ENCODE measurements at places on chromosomes 4 and X. TPM values are rescaled to one million over a fixed set of nuclear protein-coding genes. Genes with fewer than 3 reads are reported as not detected.

DNA sequence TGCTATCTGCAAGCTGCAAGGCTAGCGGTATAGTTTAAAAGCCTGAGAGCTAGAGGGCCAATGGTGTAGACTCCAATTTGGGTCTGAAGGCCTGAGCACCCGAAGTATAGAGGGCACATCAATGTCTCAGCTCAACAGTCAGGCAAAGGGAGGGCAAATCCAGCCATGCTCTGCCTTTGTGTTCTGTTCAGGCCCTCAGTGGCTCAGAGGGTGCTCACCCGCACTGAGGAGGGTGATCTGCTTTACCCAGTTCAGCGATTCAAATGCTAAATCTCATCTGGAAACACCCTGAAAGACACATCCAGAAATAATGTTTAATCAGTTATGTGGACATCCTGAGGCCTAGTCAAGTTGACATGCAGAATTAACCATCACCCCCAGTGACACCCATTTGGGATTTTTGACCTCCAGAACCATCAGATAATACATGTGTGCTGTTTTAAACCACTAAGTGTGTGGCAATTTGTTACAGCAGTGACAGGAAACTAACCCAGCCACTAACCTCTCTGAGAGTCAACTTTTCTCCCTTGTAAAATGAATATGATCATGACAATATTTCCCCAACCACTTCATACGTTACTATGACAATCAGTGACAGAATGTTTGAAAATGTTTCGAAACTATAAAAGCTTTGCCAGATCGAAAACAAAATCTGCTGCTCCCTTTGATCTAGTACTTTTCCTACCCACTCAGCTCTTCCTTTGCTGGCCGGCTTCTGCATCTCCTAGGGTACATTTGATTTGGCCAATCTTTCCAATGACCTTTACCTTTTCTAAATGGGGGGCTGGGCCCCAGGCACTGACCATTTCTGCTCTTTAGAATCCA lies 8.4 kb upstream of the TBL1X start:
- no peaks in the 10 kb centered on the region for H3K27me3 ChIP-seq
- peaks cover 36% of the 10 kb centered on the region for H3K4me1 ChIP-seq
- no peak overlapping the region for H3K4me3 ChIP-seq
- peak overlapping the region; percentile 94 for H3K27ac ChIP-seq
- peak; percentile 50 for DNase-seq

GRCh38 chr4:85756938-85757337 lies 282.0 kb downstream of the ARHGAP24 start:
- H3K4me1 ChIP-seq = no peaks in the 10 kb centered on the region
- DNase-seq = no peak
- no peaks in the 10 kb centered on the region for H3K36me3 ChIP-seq
- H3K27ac ChIP-seq = no peak overlapping the region
- H3K4me3 ChIP-seq = no peak overlapping the region

DNA sequence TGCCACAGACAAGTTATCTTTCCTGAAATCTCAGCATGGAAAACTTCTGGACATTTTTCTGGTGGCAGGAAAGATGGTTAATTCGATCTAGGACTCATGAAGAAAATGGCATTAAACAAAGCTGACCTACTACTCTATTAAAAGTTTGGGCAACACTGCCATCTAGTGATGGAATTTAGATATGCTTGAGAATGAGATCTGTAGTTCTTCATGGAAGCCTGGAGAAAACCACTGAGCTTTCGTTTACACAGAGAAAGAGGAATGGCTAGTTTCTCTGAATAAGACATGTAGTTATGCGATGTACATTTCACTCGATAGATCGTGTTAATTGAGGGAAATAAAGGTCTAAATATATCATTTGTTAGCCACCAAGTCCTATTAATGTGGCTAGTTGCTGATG lies 51.7 kb upstream of the CHRDL1 start:
- no peaks in the 10 kb centered on the region for H3K36me3 ChIP-seq
- no peaks in the 10 kb centered on the region for H3K4me1 ChIP-seq
- H3K4me3 ChIP-seq = no peak overlapping the region

DNA sequence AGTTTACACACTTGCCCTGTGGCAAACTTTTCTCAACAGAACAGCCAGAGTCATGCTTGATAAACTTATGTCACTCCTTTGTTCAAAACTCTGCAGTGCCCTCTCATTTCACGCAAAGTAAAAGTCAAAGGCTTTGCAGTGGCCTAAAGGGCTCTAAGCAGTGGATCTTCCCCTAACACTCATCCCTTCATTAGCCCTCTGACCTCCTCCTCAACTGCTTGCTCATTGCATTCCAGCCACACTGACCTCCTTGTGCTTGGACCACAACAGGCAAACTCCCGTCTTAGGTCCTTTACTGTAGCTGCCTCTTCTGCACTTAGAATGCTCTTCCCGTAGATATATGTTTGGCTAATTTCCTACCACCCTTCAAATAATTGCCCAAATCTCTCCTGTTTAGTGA lies 5.6 kb downstream of the PRDM5 start:
- H3K27me3 ChIP-seq = peaks cover 11% of the 10 kb centered on the region
- no peak overlapping the region for H3K27ac ChIP-seq
- H3K4me1 ChIP-seq = peaks cover 16% of the 10 kb centered on the region
- DNase-seq = no peak
- H3K36me3 ChIP-seq = no peaks in the 10 kb centered on the region
- H3K4me3 ChIP-seq = no peak overlapping the region

FGF5 gene
- not detected for total RNA-seq

PABPC4L gene
- not detected for total RNA-seq

DNA sequence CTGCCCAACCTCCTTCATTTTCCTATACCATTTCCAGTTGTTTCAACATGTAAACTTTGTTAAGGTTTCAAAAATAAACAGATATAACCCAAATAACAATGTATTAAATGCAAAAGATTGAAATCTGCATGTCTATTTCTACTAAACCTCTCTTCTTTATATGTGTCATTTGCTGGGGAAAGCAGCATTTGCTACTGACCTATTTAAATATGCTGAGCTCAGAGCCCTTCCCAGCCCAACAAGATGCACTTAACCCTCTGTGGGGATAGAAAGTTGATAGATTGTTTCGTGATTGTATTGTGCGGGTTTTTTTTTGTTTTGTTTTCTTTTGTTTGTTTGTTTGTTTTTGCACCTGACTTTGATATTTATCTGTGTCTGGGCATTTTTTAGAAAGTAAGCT lies 139.5 kb downstream of the UCHL1 start:
- peaks cover 2% of the 10 kb centered on the region for H3K27me3 ChIP-seq
- no peaks in the 10 kb centered on the region for H3K36me3 ChIP-seq
- no peak for DNase-seq
- no peaks in the 10 kb centered on the region for H3K4me1 ChIP-seq

DNA sequence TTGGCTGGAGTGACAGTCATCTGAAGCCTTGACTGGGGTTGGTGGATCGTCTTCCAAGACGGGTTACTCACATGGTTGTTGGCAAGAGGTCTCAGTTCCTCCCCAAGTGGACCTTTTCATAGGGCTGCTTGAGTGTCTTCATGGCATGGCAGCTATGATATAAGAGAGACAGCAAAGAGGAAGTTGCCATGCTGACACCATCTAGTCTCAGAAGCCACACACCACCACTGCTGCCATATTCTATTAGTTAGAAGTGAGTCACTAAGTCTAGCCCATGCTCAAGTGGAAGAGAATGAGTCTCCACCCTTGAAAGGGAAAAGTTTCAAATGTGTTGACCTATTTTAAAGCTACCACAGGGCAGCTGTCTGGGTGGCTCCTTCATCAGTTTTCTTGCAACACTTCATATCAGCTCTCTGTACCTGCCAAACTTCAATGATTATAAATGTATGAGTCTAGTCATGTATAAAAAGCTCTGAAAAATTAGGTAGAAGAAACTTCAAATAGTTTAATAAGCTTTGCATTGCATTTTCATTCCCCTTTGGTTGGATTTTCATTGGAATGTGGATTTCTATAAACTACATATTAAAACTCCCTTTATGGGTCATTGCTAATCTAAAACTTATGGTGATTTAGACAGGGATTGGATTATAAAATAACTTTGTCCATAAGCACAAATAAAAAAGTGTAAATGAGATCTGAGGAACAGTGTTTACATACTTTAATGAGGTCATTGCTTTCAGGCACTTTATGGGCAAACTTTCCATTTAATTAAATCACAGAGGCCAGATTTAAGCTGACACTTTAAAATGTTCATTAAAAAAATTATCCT lies 68.0 kb upstream of the ATXN3L start:
- no peaks in the 10 kb centered on the region for H3K36me3 ChIP-seq
- no peak overlapping the region for H3K4me3 ChIP-seq
- no peaks in the 10 kb centered on the region for H3K27me3 ChIP-seq
- peaks cover 4% of the 10 kb centered on the region for H3K4me1 ChIP-seq
- H3K27ac ChIP-seq = no peak overlapping the region

NXF2 gene
- total RNA-seq = not detected

GRCh38 chr4:83266689-83267088 lies 17.9 kb downstream of the COQ2 start:
- no peak for DNase-seq
- peak overlapping the region; percentile 43 for H3K27ac ChIP-seq
- H3K4me1 ChIP-seq = peaks cover 11% of the 10 kb centered on the region

CXorf38 gene
- total RNA-seq = 22.5 TPM

DMP1 gene
- total RNA-seq = not detected

DNA sequence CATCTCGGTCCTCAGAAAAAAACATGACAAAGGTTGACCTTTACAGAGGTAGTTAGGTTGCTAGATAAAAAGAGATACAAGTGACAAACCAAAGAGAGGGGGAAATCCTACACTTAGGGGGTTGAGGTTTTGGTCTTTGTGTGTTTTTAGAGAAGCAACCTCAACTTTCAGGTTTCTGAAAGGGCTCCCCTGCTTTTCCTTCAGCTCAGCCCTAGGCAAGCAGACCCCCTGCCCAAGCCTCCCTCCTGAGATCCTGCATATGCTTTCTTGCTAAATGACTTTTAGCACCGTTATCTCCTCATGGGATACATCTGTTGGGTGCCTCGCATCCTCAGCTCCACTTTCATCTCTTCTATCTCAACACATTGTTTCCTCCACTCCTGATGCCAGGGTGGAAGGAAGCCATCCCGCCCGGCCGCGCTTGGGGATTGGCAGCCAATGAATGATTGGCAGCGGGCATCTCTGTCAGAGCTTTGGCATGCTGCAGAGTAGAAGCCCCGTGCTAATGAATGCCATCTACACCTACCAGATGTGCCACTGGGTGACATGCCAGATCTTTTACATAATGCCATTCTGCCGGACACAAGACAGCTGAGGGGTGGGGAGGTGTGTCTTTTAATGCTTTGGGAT lies 15.0 kb upstream of the PRDM8 start:
- H3K4me3 ChIP-seq = peak overlapping the region; percentile 51
- peak; percentile 62 for DNase-seq
- H3K27ac ChIP-seq = peak overlapping the region; percentile 87
- H3K27me3 ChIP-seq = peaks cover 10% of the 10 kb centered on the region
- H3K36me3 ChIP-seq = peaks cover 8% of the 10 kb centered on the region

RBM46 gene
- total RNA-seq = not detected

DNA sequence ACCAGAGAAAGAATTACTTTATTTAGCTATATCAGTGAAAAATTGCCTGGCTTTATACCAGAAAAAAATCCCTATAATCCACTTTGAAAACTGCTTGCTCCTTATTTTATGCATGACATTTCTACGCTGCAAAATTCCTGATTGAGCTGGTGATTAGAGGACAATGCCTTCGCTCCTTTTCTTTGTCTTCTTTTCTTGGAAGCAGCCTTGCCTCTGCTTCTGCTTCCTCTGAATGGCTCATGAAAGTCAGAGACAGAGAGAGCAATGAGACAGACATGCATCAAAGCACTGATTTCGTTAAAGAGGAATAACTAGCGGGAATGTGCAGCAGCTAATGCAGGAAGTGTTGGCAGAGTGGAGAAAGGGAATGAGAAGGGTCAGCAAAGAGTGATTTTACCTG lies 294.3 kb upstream of the IGFBP7 start:
- no peak overlapping the region for H3K27ac ChIP-seq
- no peak overlapping the region for H3K4me3 ChIP-seq
- no peaks in the 10 kb centered on the region for H3K27me3 ChIP-seq
- no peaks in the 10 kb centered on the region for H3K4me1 ChIP-seq
- DNase-seq = no peak

NAT8L gene
- total RNA-seq = 1.1 TPM

- H3K4me1 ChIP-seq = no peaks in the 10 kb centered on the region
- H3K4me3 ChIP-seq = no peak overlapping the region
- DNase-seq = no peak
- no peaks in the 10 kb centered on the region for H3K27me3 ChIP-seq
- no peaks in the 10 kb centered on the region for H3K36me3 ChIP-seq
- no peak overlapping the region for H3K27ac ChIP-seq
Observed at GRCh38 chr4:19913650-19914049, 338.1 kb upstream of the SLIT2 start.

DNA sequence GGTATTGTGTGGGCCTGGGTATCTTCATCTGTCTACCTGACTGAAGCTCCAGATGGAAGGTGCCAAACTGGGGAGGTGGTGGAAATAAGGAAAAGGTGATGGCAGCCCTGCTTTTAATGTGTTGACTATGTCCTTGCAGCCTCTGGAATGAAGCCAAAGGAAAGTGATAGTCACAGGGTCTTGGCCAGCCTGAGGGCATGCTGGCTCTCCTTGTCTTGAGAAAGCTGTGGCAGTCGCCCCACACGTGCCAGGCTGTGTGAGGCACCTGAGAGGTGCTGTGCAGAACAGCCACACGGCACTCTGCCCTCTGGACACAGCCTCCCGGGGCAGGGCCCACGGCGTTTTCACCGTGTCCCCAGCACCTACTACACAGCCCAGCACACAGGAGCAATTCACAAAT lies 77.6 kb downstream of the NAT8L start:
- H3K36me3 ChIP-seq = peaks cover 4% of the 10 kb centered on the region
- H3K27me3 ChIP-seq = no peaks in the 10 kb centered on the region
- DNase-seq = no peak
- peaks cover 22% of the 10 kb centered on the region for H3K4me1 ChIP-seq

- H3K36me3 ChIP-seq = no peaks in the 10 kb centered on the region
- no peaks in the 10 kb centered on the region for H3K4me1 ChIP-seq
- no peak overlapping the region for H3K4me3 ChIP-seq
Observed at GRCh38 chr4:128227991-128228571, 59.5 kb downstream of the PGRMC2 start.

DNA sequence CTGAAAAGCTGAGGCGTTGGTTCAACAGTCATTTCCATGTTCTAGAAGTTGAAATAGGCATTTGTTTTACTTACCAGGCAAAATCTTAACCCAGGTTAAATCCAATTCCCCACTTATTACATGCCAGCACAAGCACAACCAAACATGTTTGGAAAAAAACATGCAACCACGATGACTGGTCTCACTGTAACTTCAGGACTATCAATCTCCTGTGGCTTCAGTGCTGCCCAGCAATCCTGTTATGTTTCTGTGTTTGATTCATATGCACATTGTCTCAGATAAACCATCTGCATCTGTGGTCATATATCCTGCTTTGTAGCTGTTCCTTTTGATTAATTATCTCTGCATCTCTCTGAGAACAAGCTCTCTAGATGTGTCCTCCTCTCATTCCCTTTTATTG lies 28.3 kb downstream of the PRDM8 start:
- no peak for DNase-seq
- peaks cover 14% of the 10 kb centered on the region for H3K27me3 ChIP-seq
- no peaks in the 10 kb centered on the region for H3K36me3 ChIP-seq
- no peak overlapping the region for H3K4me3 ChIP-seq

UBE2K gene
- 69.5 TPM for total RNA-seq

- DNase-seq = no peak
- no peaks in the 10 kb centered on the region for H3K36me3 ChIP-seq
- H3K4me3 ChIP-seq = no peak overlapping the region
- H3K27ac ChIP-seq = no peak overlapping the region
Observed at GRCh38 chr4:120865985-120866384, 56.5 kb downstream of the PRDM5 start.
